Muscle of arm (tissue), 14 donors: ENCODE measurements at places on chromosomes 6 and 20.

DNA sequence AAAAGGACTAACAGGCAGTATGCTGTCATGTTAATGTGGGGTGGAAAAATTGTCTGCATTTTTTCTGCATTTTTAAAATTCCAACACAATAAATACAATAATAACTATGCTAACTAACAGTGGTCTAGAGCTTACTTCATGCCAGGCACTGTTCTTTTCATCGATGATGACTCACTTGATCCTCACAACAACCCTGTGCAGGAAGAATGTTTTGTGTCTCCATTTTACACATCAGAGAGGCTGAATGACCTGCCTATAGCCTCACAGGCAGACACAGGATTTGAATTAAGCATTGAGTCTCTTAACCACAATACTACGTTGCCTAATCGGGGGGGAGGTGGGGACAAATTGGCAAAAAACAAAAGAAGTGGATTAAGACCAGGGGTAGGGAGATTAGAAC is 26.9 kb upstream of the FANCE start:
- DNase-seq: no peak

GRCh38 chr6:155177363-155177961 is 86.4 kb upstream of the CLDN20 start:
- DNase-seq: peak; percentile 68

DNA sequence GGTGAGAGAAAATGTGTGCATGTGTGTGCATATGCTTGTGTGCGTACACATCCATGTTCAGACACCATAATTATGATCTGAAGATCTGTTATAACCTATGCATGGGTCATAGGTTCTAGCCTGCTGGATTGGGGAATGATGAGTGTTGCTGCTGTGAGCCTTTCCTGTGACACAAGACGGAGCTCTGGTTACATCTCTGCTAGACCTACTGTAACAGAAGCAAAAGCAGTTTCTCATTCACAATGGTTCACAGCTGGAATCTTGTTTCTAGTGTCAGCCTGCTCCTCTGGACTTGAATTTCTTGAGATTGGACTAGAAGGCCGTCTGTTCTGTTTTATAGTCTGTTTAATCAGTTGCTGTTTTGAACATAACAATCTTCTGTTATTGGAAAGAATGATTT is 40.1 kb downstream of the DEFB114 start:
- DNase-seq: no peak

GRCh38 chr6:73614802-73615201 is 39.0 kb downstream of the SLC17A5 start:
- DNase-seq: no peak

DNA sequence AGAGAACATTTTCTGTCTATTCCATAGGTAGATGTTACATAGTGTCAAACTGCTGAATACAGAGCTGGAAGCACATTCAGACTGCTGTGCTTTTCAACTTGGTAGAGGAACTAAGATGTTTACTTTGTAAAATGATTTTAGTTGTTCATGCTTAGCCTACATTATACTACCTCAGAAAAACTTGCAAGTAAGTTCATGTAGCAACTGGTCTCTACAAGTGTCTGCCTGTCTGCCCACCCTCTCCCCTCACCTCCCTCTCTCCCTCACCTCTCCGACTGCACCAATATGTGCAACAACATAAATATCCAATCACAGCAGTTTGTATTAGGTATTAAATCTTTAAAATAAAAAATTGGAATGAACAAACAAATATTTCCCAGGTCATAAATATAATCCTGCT is 25.3 kb downstream of the ELOVL4 start:
- DNase-seq: no peak

GRCh38 chr6:169691260-169691659 is 10.6 kb downstream of the WDR27 start:
- no peak for DNase-seq
